Colonic mucosa (tissue), 4 donors: ENCODE measurements at places on chromosomes 6 and 20. TPM values are rescaled to one million over a fixed set of nuclear protein-coding genes. Genes with fewer than 3 reads are reported as not detected.

CCNC gene
- 41.1 TPM for total RNA-seq

C20orf202 gene
- total RNA-seq = 0.19 TPM

MYO6 gene
- 80.9 TPM for total RNA-seq

NOX3 gene
- total RNA-seq = not detected

RIMS4 gene
- total RNA-seq = 0.74 TPM

SPEF1 gene
- not detected for total RNA-seq

CEP85L gene
- 2.9 TPM for total RNA-seq

SRF gene
- total RNA-seq = 24.8 TPM
